ENCODE measurements at places on chromosomes 1 and 21.

- DNase-seq, result peak; percentile 71
Observed at GRCh38 chr1:240093120-240093961, 1.7 kb downstream of the FMN2 start.

GRCh38 chr1:167291539-167292185, 71.0 kb downstream of the POU2F1 start:
- DNase-seq, result no peak

GRCh38 chr1:58975888-58976287, 192.0 kb upstream of the JUN start:
- DNase-seq, result no peak

GRCh38 chr1:96632045-96632664, 89.4 kb upstream of the PTBP2 start:
- no peak for DNase-seq

GRCh38 chr1:147808025-147808424, 47.6 kb upstream of the GJA5 start:
- no peak for DNase-seq

DNA sequence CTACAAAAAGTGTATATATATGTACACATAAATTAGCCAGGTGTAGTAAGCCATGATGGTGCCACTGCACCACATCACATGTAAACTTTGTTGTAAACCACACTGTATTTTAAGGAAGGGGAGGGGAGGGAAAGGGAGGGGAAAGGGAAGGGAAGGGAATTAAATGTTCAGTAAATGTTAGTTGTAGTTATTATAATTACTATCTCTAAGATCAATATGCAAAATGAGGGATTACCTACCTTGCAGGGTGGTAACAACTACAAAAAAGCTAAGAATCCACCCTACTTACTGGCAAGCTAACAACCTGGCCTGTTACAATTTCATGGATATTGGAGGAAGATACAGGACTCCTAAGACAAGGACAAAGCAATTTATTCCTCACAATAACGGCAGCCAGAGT, 17.7 kb downstream of the FAF1 start:
- DNase-seq, result no peak

DNA sequence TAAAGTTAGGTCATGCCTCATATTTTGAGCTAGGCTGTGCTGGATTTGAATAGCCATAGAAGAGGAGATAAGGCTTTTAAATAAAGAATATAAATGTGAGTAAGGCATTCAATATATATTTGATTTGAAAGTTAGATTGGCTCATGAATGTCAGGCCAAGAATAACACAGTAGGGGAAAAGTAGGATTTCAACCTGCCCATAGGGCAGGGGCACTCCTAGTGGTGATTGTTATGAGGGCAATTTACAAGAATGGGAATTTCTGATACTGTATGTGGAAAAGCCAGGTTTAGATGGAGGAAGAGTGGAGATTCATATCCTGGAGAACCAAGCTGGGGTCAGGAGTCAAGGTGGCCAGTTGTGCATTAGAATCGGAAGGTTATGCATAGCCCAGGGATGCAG, 74.9 kb downstream of the DNAH14 start:
- peak; percentile 16 for DNase-seq

DNA sequence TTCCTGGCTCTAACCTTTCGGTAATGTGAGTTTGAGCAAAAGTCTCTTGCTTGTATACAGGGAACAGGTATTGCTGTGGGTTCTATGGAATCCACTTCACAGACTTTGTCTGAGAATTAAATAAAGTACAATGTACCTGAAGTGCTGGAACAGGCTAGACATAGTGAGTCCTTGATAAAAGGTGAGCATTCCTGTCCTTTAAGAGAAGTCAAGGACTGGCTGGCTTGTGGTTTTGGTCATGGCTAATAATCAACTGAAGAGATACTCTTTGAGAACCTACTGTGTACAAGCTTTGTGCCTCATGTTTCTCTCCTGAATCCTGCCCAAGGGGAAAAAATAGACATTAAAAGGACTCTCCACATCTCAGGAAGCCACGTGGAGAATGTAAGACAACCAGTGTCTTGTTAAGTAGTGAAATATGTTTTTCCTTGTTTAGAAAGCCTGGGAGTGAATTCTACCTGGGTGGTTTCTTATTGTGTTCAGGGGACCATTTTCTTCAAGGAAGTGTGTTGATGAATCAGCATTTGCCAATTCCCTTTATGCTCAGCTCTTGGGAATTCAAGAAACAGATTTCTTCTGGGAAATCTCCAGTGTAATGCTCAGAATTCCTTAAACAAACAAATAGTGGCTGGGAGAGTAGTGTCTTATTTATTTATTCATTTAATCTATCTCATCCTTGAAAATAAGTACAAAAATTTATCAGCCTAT, 55.2 kb upstream of the PLD5 start:
- DNase-seq, result no peak

GRCh38 chr1:236151739-236152424, 9.5 kb downstream of the GPR137B start:
- no peak for DNase-seq

DNA sequence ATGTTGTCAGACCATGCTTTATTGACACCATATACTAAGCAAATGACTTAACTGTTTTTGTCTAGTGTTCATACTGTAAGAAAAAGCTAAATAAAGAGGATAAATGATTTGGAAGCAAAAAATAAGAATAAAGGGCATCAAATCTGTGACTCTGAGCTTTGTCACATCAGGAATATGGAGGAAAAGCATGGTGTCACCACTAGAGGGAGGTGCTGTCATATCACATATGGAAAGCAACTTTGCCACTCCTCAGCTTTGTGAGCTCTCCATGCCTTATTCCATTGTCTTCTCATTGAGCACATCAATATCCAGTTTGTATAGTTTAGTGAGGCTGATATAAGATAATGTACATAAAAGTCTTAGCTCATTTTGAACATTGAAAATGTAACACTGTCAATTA, 20.8 kb upstream of the GBP1 start:
- DNase-seq, result peak; percentile 58

- DNase-seq, result peak; percentile 41
Observed at GRCh38 chr1:170765712-170766330, 101.9 kb downstream of the PRRX1 start.

DNA sequence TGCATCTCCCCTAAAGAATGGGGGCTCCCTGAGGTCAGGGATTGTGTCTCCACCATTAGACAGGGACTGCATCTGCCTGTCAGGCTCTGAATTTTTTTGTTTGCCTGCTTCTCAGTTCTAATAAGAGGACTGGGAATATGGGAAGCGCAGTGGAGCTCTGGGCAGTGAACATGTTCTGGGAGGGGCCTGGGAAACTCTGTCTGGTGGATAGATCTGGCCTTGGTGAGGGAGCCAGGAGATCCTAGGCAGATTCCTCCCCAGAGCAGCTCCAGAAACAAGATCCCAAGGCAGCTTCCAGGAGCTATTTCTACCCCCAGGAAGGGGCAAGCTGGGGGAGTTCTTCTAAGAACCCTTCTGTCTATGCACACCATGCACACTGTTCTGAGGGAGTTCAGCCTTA, 12.6 kb upstream of the MYOG start:
- no peak for DNase-seq

GRCh38 chr1:212529211-212529741, 79.3 kb upstream of the ATF3 start:
- peak; percentile 99 for DNase-seq

GRCh38 chr1:171929121-171929520, 87.8 kb downstream of the DNM3 start:
- no peak for DNase-seq

DNA sequence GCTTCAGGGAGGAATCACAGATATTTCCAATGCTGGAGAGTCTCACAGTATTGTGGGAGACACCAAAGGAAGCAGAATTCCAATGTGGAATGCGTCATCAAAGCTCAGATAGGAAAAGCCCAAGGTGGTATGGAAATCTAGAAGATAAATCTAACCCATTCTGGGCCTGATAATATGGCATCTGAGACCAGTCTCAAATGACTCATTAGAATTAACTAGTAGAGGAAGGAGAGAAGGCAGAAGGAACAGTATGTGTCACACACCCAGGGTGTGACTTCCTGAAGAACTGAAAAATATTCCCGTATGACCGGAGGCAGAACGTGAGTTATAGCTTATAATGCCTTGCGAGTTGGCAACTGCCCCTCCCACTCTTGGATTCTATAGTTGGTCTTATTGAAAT, 499.2 kb downstream of the PLPP3 start:
- DNase-seq, result no peak

GRCh38 chr1:225146478-225146877, 217.0 kb downstream of the DNAH14 start:
- DNase-seq, result no peak

- DNase-seq, result no peak
Observed at GRCh38 chr21:41725421-41726031, 41.3 kb downstream of the RIPK4 start.

DNA sequence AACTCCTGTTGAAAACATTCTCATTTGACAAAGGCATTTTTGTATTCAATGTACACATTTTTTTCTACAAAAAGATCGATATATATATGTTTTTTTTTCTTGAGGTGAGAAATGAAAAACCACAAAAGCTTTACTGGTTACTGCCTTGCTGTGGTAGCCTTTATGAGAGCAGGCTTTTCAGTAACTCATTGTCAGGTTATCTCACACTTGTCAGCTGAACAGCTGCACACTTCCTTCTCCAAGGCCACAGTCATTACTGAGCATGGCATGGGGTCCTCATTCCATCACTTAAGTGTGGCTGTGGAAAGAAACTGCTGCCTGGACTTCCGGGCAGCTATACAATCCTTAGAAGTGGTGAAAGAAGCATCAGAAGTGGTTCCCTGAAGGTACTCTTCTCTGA, 169.3 kb upstream of the ZP4 start:
- no peak for DNase-seq

DNA sequence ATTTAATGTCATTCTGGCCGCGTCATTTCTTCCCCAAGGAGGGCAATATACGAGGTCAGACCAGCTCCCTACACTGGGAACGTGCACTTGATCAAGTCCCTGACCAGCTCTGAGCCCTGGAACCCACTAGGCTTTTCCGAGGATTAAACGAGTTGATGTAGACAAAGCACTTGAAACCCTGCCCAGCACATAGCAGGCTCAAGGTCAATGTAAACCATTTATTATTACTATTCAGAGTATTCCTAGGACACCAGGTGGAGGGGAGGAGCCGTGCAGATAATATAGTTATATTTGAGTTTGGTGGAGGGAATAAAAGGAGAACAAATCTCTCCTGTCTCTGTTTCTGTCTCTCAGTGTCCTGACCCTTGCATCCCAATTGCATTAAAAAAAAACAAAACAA, 174.1 kb upstream of the IGSF21 start:
- peak; percentile 26 for DNase-seq

GRCh38 chr1:193120604-193121166, 1.1 kb upstream of the CDC73 start:
- no peak for DNase-seq

DNA sequence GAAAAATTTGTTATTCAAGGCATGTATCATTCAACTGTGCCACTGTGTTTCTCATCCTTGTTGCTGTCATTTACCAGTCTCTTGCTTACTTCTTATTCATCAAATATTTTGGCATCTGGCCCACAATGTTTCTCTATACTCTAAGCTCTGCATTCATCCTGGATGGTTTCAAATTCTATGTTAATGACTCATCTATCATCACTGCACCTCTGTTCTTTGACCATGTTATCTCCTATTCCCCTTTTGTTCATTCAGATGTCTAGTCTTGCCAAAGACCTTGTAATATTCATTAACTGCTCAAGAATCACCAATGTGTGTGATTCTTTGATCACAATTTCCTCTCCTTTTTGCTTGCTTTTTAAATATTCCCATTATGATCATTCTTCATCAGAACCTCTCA, 54.6 kb upstream of the PRKACB start:
- no peak for DNase-seq
